ENCODE measurements at places on chromosomes 11 and 22.

GRCh38 chr11:74090701-74091100, 80.1 kb downstream of the C2CD3 start:
- no peak for DNase-seq

- DNase-seq, result no peak
Observed at GRCh38 chr11:116172156-116172555, 600.6 kb downstream of the BUD13 start.

GRCh38 chr11:106904826-106905225, 113.5 kb downstream of the GUCY1A2 start:
- no peak for DNase-seq

DNA sequence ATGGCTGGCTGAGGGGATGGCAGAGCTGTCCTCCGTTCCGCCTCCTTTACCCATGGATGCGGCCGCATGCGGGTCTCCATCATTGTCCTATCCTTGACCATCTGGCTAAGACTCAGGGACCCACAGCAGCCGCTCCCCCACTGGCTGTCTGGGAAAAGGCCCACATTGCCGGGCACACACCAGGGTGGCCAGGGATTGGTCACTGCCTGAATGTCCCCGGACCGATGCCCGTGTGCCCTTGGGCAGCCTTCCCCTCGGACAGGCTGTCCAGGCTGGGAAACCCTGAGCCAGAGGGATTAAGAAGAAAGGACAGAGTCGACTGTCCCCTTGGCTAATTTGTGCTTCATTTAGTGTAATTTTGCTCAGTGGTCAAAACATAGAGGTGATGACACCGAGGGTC, 22.5 kb downstream of the H19 start:
- DNase-seq, result no peak
